ENCODE measurements at places on chromosomes 5 and 9. TPM values are rescaled to one million over a fixed set of nuclear protein-coding genes. Genes with fewer than 3 reads are reported as not detected.

Gene PRRX2
- polyA plus RNA-seq = not detected

Gene C9
- polyA plus RNA-seq = not detected

Gene DYNC2I2
- polyA plus RNA-seq = 52.8 TPM

Gene CARD9
- 0.16 TPM for polyA plus RNA-seq

Gene TIMD4
- polyA plus RNA-seq = not detected

Gene DRD1
- not detected for polyA plus RNA-seq

- no peak overlapping the region for H3K27ac ChIP-seq
- H3K36me3 ChIP-seq = no peaks in the 10 kb centered on the region
- no peak for DNase-seq
- H3K4me1 ChIP-seq = peaks cover 3% of the 10 kb centered on the region
- no peak overlapping the region for H3K4me3 ChIP-seq
- no peaks in the 10 kb centered on the region for H3K27me3 ChIP-seq
Observed at GRCh38 chr5:140319833-140320232, 16.9 kb upstream of the PFDN1 start.

GRCh38 chr9:131724683-131725082 lies 15.2 kb downstream of the RAPGEF1 start:
- H3K4me1 ChIP-seq = peaks cover 62% of the 10 kb centered on the region
- H3K27me3 ChIP-seq = no peaks in the 10 kb centered on the region
- DNase-seq = peak; percentile 76
- peak overlapping the region; percentile 91 for H3K4me3 ChIP-seq

DNA sequence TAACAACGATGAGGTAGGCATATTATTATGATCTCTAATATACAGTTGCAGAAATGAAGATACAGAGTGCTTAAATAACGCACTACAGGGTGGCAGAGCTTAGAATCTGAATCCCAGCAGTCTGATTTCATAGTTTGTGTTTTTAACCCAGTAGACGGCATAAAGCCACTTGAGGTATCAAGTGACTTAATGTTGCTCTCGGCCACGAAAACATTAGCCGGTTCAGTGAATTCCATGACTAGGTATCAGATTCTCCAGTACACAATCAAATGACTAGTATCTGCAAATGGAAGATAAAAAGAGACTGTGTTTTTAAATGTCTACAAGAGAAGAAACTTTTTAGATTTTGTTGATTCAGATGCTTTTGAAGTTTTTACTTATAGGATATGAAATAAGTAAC lies 24.8 kb downstream of the SMC2 start:
- H3K36me3 ChIP-seq = peaks cover 11% of the 10 kb centered on the region
- H3K4me3 ChIP-seq = no peak overlapping the region
- H3K27me3 ChIP-seq = no peaks in the 10 kb centered on the region
- no peak for DNase-seq
- no peak overlapping the region for H3K27ac ChIP-seq

DNA sequence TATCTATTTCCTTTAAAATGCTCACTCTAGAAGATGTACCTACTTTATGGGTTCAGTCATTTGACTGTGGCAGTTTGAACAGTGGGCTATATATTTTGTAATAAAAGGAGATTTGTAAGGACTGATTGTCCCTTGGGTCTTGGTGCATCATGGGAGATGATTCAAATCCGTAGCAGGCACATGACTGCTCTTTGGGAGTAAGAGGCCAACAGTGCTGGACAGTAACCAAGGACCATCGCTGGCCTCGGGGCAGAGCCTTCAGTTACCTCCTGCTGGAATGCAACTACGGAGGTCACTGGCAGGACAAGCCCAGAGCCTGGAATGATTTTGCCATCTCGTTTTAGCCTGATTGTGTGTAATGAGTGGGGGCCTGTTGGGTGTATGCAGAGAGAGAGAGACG lies 7.0 kb upstream of the MAMDC2 start:
- H3K4me1 ChIP-seq = no peaks in the 10 kb centered on the region
- H3K27me3 ChIP-seq = peaks cover 15% of the 10 kb centered on the region
- no peaks in the 10 kb centered on the region for H3K36me3 ChIP-seq
- no peak overlapping the region for H3K4me3 ChIP-seq

DNA sequence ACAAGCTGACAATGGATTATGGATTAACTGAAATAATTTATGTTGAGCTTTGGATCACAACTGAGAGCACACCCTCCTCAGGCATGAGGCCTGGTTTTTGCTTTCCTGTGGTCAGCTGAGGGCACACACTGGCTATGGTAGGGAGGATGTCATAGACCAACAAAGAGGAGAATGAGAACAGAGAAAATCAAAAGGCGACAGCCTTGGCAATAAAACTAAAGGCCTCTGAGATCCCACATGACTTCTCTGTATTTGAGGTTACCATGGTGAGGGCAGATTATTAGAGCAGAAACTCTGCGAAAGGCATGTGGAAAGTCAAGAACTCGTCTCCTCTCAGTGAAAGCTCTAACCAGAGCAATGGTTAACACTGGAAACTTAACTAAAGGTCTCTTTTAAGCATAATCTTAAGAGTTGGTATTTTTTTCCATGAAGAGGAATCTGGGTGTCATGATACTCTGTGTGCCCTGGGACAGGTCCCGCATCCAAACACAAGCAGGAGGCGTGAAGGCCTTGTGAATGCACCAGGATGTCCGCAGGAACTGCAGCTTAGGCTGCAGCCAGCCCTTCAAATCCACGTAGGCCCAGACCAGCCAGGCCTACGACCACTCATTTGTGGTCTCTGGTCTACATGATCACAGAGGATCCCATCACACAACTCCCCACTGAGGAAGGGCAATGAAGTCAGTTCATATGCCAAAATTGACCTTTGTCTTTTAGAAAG lies 12.4 kb upstream of the MEIKIN start:
- H3K4me1 ChIP-seq = no peaks in the 10 kb centered on the region
- no peak for DNase-seq
- H3K27ac ChIP-seq = no peak overlapping the region
- H3K4me3 ChIP-seq = no peak overlapping the region
- no peaks in the 10 kb centered on the region for H3K27me3 ChIP-seq

DNA sequence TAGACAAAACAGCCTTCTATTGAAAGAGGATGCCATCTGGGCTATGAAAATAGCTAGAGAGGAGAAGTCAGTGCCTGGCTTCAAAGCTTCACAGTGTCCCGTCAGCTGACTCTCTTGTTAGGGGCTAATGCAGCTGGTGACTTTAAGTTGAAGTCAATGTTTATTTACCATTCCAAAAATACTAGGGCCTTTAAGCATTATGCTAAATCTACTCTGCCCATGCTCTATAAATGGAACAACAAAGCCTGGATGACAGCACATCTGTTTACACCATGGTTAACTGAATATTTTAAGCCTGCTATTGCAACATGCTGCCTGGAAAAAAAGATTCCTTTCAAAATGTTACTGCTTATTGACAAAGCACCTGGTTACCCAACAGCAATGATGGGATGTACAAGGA lies 309.1 kb downstream of the NTRK2 start:
- no peaks in the 10 kb centered on the region for H3K36me3 ChIP-seq
- H3K4me3 ChIP-seq = no peak overlapping the region
- DNase-seq = no peak
- no peak overlapping the region for H3K27ac ChIP-seq

DNA sequence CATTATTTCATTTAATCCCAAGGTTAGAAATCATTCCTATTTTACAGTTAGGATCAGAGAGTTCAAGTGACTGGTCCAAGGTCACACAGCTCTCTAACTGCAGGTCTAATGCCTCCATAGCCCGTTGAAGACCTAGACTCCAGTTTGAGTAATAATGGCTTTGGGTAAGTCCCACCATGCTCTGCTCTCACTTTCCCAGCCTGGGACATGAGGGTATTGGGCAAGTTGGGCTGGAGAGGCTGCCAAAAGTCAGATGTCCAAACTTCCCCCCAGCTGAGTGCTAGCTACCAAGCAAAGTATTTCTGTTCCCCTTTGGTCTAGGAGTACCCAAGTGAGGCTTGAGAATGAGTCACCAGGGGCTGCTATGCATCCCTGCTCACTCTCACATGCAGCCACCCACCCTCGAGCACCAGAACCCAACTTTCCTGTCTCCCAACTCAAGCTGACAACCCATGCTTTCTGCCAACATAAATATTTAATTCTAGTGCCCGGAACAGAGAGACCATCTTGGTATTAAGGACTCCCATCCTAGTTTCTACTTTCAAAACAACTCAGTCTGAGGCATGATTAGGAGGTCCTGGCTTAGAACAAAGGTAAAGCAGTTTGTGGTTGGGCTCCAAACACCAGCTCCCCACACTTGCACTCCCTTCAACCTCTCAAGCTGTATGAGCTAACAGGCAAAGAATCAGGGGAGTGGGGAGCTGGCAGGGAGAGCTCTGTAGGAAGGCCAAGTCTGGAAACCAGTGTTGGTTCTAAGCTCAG lies 236.5 kb upstream of the TRIM32 start:
- H3K4me3 ChIP-seq = no peak overlapping the region
- DNase-seq = no peak
- no peaks in the 10 kb centered on the region for H3K4me1 ChIP-seq
- H3K27ac ChIP-seq = no peak overlapping the region

DNA sequence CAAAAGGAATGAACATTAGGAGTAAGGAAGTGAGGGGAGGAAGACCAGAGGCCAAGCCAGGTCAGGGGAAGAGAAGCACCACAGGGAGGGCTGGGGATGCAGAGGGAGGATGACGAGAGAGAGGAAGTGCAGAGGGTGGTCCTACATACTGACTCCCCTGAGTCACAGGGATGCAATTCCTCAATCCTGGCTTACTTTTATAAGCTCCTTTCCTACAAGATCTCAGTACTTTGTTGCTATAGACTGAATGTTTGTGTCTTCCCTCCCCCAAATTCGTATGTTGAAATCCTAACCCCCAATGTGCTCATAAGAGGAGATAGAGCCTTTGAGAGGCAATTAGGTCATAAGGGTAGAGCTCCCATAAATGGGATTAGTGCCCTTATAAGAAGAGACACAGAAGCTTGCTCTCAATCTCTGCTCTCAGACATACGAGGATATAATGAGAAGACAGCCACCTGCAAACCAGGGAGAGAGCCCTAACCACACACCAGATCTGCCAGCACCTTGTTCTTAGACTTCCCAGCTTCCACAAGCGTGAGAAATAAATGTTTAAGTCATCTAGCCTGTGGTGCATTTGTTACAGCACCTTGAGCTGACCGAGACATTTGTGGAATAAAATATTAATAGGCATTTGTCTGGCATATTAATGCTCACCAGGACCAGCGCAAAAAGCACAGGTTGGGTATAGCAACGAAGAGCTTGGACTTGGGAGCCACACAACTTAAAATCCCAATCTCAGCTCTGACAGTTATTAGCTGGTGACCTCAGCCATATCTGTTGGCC lies 33.4 kb downstream of the GCNT4 start:
- peaks cover 9% of the 10 kb centered on the region for H3K27me3 ChIP-seq
- no peaks in the 10 kb centered on the region for H3K36me3 ChIP-seq
- H3K27ac ChIP-seq = no peak overlapping the region
- no peak for DNase-seq
- H3K4me1 ChIP-seq = no peaks in the 10 kb centered on the region

DNA sequence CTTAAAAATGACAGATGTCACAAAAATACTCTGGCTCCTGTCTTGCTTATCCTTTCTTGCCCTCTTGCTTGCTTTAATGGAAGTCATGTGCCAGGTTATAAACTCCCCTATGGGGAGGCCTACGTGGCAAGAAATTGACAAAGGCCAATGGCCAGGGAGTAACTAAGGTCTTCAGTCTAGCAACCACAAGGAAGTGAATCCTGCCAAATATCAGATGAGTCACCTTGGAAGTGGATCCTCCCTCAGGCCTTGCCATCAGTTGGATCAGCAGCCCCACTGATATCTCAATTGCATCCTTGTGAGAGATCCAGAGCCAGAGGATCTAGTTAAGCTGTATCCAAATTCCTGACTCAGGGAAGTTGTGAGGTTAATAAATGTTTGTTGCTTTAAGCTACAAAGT lies 82.8 kb downstream of the CAAP1 start:
- DNase-seq = no peak
- no peak overlapping the region for H3K27ac ChIP-seq
- no peaks in the 10 kb centered on the region for H3K4me1 ChIP-seq
- H3K4me3 ChIP-seq = no peak overlapping the region
- no peaks in the 10 kb centered on the region for H3K27me3 ChIP-seq

DNA sequence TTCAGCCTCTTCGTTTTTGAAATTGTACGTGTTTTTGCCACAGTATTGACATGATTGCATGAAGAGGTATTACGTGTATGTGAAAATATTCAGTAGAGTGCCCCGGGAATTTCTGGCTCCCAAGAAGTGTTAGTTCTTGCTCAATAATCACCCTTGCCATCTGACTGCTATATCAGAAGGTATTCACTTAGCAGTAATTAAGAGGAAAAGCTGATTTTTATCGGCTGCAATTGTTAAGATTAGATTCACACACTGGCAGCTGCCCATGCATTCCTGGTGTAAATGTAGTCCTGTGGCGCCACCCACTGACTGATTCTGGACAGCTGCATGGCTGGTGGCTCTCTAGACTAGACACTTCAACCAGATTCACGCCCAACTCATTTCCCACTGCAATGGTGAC lies 440.1 kb upstream of the ADAMTS16 start:
- DNase-seq = no peak
- H3K27ac ChIP-seq = no peak overlapping the region
- no peaks in the 10 kb centered on the region for H3K36me3 ChIP-seq
- H3K27me3 ChIP-seq = no peaks in the 10 kb centered on the region
- no peaks in the 10 kb centered on the region for H3K4me1 ChIP-seq
- no peak overlapping the region for H3K4me3 ChIP-seq

DNA sequence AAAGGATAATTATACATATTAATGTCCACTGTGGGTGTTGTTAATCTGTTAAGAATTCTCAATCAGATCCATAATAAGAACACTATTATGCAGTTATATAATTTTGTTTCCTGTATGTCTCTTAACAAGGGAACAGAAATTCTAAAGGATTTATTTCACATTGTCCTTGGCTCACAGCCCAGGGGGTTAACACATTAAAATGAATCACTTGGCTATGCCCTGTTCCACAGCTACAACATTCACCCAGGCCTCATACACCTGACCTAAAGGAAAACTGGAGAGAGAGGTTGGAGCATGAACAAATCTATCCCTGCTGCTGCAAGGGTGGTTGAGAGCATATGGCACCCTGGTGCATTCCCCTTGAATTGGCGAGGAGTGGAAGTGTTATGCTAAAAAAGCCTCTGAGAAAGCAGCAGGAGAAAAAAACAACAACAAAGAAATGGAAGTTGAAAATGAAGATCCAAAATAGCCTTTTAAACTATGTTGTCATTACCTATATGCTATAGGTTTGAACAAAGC lies 116.0 kb downstream of the KCNN2 start:
- H3K27me3 ChIP-seq = no peaks in the 10 kb centered on the region
- no peaks in the 10 kb centered on the region for H3K4me1 ChIP-seq
- no peak for DNase-seq
- no peak overlapping the region for H3K4me3 ChIP-seq
- no peak overlapping the region for H3K27ac ChIP-seq
- H3K36me3 ChIP-seq = no peaks in the 10 kb centered on the region

DNA sequence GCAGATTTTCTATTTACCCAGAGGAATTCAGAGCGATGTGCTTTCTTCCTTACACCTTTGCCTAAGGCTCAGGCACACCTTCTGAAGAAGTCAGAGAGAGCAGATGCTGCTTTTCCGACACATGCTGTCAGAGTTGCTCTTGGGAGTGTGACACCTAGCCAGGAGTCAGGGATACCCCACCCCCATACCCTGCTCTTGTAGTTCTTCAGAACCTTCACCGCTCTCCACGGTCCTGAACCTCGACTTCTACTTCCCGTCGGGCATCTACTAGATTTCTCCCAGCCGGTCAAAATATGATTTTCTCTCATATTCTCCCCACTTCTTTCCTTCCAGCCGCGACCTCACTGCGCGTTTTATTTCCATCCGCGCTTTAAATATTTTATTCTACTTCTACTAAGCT lies 1.7 kb downstream of the GRIN3A start:
- H3K4me3 ChIP-seq = no peak overlapping the region
- H3K4me1 ChIP-seq = peaks cover 4% of the 10 kb centered on the region
- no peaks in the 10 kb centered on the region for H3K36me3 ChIP-seq
- H3K27ac ChIP-seq = no peak overlapping the region
- peaks cover 42% of the 10 kb centered on the region for H3K27me3 ChIP-seq
- DNase-seq = no peak
